Stimulated activated CD8-positive, alpha-beta memory T cell treated with anti-CD3 and anti-CD28 coated beads, Interleukin-15, amount 100 ng/mL, for 24 hours (primary cell): ENCODE measurements at places on chromosomes 2 and 18.

DNA sequence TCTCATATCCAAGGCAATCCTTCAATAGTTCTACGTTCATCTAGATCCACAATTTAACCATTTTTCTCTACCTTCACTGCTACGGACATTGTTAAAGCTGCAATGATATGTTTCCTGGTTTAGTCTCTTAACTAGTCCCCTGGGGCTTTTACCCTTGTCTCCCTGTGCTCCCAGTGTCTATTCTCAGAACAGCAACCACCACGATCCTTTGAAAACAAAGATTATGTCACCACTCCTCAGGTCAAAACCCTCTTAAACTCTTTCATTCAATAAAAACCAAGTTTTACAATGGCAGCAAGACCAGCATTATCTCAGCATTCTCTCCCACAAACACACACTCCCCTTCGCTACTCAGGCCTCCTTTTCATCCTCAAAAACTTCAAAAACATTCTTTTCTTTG is 298.2 kb upstream of the CHST9 start:
- no peak for DNase-seq

DNA sequence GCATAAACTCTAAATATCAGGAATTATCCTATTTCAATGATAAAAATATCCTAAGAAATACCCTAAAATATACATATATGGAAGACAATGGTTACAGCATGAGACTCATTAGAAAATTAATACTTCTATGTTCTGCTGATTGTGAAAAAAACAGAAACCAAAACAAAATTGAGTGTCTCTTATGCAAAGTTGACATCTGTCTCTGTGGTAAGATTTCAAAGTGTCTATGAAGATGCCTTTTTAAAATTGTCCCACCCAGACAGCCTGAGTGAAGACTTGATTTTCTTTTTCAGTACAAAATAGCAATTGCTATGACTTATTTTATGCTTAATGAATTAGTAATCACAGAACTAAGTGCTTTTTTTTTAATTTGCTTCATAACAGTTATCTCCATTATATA is 1368.4 kb upstream of the LRRTM1 start:
- DNase-seq = no peak

GRCh38 chr2:221572821-221573429 is 821 bp upstream of the EPHA4 start:
- no peak for DNase-seq

GRCh38 chr2:191952515-191953270 is 105.8 kb upstream of the CAVIN2 start:
- DNase-seq = no peak

DNA sequence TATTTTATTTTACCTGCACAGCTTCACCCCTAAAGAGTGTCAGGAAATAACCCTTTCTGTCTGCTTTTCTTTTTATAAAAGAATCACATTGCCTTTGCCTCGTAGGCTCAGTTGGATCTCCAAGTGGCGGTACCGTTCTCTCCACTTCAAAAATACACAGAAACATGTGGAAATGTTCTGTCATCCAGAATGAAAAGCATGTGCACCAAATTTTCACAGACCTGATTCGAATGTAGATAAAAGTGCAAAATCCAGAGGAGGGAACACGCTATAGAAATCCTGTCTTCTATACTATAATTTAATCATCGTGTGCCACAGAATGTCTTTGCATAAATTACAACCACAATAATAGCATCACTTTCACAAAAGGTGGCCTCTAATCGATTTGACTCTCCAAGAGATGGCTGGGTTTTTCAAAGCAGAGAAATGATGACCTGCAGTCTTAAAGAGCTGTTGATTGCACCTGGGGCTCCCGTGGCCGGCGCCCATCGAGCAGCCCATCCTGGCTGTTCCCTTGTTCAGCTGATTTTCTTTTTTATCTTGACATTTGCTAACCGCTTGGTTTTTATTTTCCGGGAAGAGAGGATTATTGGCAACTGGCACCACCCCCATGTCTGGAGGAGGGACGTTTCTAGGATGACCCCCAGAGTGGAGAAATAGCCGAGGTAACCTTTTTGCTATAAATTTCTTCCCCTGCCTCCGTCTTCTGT is 290.2 kb downstream of the SOX11 start:
- DNase-seq = no peak

- no peak for DNase-seq
These were observed 745.6 kb upstream of the RAB6C start for GRCh38 chr2:129233751-129234406.

GRCh38 chr18:12516049-12516630 is 108.4 kb downstream of the PRELID3A start:
- no peak for DNase-seq

DNA sequence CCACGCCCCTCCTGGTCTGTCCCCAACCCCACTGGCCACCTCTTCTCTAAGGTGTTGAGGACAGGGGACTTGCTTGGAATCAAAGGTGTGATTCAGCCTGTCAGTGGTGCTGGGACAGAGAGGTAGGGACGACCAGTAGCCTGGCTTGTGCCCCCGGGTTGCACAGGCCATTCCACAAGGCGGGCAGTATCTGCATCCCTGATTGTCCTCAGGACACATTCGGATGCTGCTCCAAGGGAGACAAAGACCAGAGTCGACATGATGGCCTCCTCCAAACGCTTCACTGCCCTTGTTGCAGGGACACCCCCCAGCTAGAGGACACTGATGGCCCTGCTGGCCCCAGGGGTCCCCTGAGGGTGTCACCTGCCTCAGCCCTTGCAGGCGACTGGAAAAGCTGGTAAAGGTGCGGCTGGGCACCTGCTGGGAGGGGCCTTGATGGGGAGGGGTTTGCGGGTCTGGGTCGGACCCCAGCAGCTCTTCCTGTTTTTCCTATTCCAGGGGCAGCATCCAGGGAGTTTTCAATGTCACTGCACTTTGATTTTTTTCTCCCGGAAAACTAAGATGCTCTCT is 98.0 kb downstream of the PTGR3 start:
- no peak for DNase-seq

GRCh38 chr18:378079-378478 is 110.2 kb upstream of the THOC1 start:
- no peak for DNase-seq

DNA sequence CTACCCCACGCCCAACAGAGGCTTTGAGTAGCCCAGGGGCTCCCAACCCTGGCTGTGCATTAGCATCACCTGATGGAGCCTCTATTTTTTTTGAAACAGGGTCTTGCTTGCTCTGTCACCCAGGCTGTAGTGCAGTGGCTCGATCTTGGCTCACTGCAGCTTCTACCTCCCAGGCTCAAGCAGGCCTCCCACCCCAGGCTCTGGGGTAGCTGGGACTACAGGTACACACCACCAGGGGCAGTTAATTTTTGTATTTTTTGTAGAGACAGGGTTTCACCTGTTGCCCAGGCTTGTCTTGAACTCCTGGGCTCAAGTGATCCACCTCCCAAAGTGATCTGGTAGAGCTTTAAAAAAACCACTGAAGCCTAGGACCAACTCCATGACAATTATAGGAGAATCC is 394.8 kb upstream of the ATP5MC3 start:
- DNase-seq = no peak

DNA sequence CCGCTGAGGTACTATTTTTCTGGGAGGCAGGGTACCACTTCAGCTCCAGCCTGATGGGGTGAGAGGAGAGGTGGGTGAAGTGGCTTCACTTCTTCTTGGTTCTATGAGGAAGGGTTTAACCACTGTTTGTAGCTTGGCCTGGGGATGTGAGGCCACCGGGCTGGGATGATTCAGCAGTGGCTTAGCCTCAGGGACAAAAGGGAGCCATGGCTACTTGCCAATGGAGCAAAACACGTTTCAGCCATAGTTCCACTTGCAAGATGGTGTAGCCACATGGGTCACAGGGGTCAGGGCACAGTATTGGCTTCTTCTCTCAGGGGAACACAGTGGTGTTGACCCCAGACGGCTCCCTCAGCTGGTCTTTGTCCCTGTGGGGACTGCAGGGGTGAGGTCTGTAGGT is 14.9 kb downstream of the ZDBF2 start:
- DNase-seq = no peak

DNA sequence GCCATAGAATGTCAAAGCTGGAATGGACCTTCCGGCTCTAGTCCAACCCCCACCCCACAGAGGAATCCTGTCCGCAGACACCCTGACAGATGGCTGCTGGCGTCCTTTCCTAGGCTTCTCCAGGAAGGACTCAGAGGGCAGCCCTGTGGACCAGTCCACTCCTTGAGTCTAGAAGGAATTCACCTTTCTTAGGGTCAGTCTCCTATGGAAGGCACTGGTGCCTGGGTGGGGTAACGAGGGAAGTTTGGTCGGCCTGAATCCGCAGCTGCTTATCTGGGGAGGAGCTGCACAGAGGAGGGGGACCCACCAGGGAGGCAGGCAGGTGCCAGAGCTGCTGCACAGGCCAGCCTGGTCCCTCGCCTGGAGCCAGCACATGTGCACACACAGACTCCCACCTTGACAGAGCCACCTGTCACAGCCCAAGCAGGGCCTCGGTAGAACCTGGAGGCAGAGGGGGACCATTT is 2.5 kb downstream of the DNMT3A start:
- no peak for DNase-seq

- no peak for DNase-seq
These were observed 316.8 kb downstream of the DCDC2C start for GRCh38 chr2:4020153-4020552.

DNA sequence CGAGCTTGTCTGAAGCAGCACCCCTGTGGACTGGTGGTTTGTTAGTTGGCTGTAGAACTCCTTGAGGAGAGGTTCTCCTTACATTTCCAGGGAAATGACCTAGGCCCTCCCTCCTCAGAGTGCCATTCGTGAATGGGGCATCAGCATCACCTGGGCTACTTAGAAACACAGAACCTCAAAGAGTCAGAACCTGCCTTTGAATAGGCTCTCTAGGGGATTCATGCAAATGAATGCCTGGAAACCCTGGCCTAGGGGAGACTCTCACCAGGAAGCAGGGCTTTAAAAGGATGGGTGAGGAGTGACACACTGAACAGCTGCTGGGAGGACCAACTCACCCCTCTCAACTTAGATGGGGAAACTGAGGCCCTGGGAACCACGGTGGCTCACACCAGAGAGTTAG is 2.1 kb upstream of the MOCOS start:
- no peak for DNase-seq

DNA sequence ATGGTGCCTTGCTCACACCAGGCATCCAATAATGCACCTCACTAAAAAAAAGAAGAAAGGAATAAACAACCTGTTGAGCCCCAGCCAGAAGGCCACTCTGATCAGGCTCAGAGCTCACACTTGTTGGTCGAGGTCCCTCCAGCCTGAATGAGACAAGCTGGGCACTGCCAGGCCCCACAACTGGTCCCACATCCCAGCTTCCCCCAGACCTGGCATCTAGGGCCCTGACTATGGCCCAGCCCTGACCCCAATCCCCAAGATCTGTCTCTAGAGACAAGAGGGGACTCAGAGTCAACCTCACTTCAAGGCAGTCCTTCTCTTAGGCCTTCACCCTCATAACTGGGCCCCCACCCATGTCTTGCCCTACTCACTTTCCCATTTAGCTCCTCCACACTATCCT is 22.4 kb downstream of the TEX51 start:
- no peak for DNase-seq

- DNase-seq = no peak
These were observed 396.9 kb upstream of the LRATD1 start for GRCh38 chr2:14235667-14236066.

- no peak for DNase-seq
These were observed 174.2 kb downstream of the SLC39A10 start for GRCh38 chr2:195830968-195831950.
